ENCODE measurements at places on chromosomes 5 and 9.

DNA sequence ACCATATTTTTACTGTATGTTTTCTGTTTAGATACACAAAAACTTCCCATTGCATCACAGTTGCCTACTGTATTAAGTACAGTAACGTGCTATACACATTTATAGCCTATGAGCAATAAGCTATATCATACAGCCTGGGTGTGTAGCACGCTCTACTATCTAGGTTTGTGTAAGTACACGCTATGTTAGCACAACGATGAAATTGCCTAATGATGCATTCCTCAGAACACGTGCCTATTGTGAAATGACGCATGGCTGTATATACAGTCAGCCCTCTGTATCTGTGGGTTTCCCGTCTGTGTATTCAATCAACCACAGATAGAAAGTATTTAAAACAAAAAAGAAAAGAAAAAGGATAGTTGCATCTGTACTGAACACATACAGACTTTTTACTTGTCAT lies 64.2 kb downstream of the SGCD start:
- H3K4me3 ChIP-seq, result no peak overlapping the region
- H3K4me1 ChIP-seq, result peaks cover 6% of the 10 kb centered on the region
- H3K27me3 ChIP-seq, result no peaks in the 10 kb centered on the region
- H3K27ac ChIP-seq, result no peak overlapping the region
- DNase-seq, result no peak

DNA sequence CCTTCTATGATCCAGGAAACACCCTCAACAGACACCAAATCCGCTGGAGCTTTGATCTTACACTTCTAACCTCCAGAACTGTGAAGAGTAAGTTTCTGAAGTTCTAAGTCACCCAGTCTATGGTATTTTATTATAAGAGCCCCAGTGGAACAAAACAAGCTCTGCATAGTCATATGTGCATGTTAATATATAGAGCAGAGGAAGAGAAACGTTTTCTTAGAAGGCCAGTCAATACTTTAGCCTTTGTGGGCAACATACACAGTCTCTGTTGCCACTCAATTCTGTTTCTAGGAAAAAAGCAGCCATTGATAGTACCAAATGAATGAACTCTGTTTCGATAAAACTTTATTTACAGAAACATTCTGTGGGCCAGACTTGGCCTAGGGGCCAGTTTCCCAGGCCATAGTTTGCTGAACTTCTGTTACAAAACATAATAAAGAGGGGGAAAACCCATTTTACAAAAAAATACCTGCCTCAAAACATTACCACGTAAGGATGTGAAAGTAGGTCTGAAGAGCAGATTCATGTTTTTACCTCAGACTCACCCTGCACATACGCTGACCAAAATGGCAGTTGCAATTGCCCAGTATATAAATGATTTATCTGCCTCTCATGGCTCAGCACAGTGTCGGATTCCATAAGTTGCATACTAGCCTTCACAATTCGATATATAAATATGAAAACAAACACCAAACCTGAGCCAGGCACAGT lies 350.5 kb downstream of the SLIT3 start:
- no peaks in the 10 kb centered on the region for H3K36me3 ChIP-seq
- no peak overlapping the region for H3K27ac ChIP-seq
- no peak for DNase-seq
- no peaks in the 10 kb centered on the region for H3K27me3 ChIP-seq

- no peak overlapping the region for H3K4me3 ChIP-seq
- H3K27ac ChIP-seq, result no peak overlapping the region
- DNase-seq, result no peak
- H3K36me3 ChIP-seq, result no peaks in the 10 kb centered on the region
- no peaks in the 10 kb centered on the region for H3K4me1 ChIP-seq
- no peaks in the 10 kb centered on the region for H3K27me3 ChIP-seq
Measured at GRCh38 chr9:12494411-12494810, 198.8 kb upstream of the TYRP1 start.

DNA sequence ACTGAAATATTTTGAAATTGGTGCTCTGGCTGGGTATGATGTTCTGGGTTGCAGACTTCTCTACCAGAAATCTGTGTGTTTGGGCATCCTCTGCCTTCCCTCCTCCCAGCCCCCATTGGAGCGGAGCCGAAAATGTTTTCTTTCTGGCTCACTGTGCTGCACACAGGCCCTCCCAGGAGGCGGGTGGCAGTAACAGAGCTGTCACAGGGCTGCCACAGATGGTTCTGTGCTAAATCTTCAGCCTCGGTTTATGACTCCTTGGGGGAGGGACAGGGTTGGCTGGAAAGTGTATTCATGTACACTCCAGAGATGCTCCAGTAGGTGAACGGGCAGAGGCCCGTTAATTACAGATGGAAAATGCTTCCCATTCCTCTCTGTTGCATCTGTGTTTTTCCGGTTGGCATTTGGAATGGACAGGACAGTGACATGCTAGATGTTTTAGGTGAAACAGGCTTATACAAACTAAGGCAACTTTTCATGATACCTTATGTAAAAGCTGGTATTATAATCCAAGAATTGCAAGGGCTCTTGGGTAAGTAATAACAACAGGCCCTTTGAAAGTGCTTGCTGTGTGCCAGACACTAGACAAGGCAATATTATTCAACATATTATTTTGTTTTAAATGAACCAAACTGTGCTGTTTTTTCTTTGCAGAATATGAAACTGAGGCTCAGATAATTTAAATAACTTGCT lies 180.2 kb downstream of the ADCY2 start:
- no peaks in the 10 kb centered on the region for H3K27me3 ChIP-seq
- H3K4me1 ChIP-seq, result no peaks in the 10 kb centered on the region
- no peak overlapping the region for H3K27ac ChIP-seq
- DNase-seq, result no peak

- H3K27me3 ChIP-seq, result peaks cover 8% of the 10 kb centered on the region
- H3K4me3 ChIP-seq, result no peak overlapping the region
Measured at GRCh38 chr5:148820461-148821395, 5.7 kb upstream of the ADRB2 start.

DNA sequence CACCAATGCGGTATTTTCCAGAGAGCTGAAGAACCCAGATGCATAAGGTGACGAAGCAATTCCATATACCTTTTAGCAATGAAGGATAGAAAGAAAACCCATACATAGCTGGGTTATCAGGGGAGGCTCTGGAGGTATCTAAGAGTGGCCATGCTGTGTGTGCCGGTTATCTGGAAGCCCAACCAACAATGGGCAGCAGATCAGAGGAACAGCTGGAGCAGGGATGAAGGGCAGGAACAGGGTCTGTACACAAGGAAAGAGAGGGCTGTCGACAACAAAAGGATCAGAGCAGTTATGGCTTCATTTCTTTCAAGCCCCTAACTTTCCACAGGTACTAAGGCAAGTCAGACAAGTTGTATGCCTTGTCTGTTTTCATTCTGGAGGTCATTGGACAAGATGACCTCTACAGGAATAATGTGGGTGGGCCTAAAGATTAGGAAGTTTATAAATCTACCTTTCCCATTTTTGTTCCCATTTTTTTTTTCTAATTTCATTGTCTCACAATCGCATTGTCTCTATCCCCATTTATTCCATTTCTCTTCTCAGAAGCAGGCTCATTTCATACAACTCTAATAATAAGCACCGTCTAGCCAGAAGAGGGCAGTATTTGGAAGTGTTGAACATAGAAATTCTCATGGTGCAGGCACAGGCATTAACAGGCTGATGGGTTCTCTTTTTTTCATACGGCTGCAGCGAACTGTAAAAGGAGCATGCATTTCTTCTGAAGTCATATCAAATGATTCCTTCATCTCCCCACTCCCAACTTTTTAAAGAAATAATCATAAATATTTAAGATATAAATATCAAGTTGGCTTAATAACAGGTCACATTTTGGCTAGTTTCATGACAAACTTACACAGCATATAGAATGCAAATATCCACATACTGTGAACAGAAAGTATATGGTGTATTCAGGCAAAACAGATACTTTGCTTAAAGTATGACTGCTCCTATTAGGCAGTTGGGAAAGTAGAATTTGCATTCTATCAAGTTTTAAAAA lies 63.5 kb downstream of the ZNF474 start:
- DNase-seq, result peak; percentile 48
- no peak overlapping the region for H3K27ac ChIP-seq
- H3K36me3 ChIP-seq, result no peaks in the 10 kb centered on the region
- no peaks in the 10 kb centered on the region for H3K27me3 ChIP-seq
- no peak overlapping the region for H3K4me3 ChIP-seq
- H3K4me1 ChIP-seq, result no peaks in the 10 kb centered on the region

- no peak overlapping the region for H3K4me3 ChIP-seq
- no peak for DNase-seq
- H3K36me3 ChIP-seq, result no peaks in the 10 kb centered on the region
- H3K27me3 ChIP-seq, result no peaks in the 10 kb centered on the region
- no peak overlapping the region for H3K27ac ChIP-seq
Measured at GRCh38 chr9:2116073-2116472, 100.9 kb downstream of the SMARCA2 start.

- no peak overlapping the region for H3K4me3 ChIP-seq
- H3K27ac ChIP-seq, result no peak overlapping the region
- H3K36me3 ChIP-seq, result no peaks in the 10 kb centered on the region
- no peak for DNase-seq
- no peaks in the 10 kb centered on the region for H3K4me1 ChIP-seq
- H3K27me3 ChIP-seq, result no peaks in the 10 kb centered on the region
Measured at GRCh38 chr9:12785260-12785770, 10.5 kb downstream of the LURAP1L start.

- H3K4me3 ChIP-seq, result no peak overlapping the region
- H3K36me3 ChIP-seq, result no peaks in the 10 kb centered on the region
Measured at GRCh38 chr5:60521376-60522291, 178.3 kb downstream of the DEPDC1B start.

GRCh38 chr5:157648275-157648990 lies 3.8 kb downstream of the SOX30 start:
- no peaks in the 10 kb centered on the region for H3K36me3 ChIP-seq
- H3K4me1 ChIP-seq, result no peaks in the 10 kb centered on the region
- no peak overlapping the region for H3K27ac ChIP-seq
- H3K27me3 ChIP-seq, result no peaks in the 10 kb centered on the region
- no peak for DNase-seq

DNA sequence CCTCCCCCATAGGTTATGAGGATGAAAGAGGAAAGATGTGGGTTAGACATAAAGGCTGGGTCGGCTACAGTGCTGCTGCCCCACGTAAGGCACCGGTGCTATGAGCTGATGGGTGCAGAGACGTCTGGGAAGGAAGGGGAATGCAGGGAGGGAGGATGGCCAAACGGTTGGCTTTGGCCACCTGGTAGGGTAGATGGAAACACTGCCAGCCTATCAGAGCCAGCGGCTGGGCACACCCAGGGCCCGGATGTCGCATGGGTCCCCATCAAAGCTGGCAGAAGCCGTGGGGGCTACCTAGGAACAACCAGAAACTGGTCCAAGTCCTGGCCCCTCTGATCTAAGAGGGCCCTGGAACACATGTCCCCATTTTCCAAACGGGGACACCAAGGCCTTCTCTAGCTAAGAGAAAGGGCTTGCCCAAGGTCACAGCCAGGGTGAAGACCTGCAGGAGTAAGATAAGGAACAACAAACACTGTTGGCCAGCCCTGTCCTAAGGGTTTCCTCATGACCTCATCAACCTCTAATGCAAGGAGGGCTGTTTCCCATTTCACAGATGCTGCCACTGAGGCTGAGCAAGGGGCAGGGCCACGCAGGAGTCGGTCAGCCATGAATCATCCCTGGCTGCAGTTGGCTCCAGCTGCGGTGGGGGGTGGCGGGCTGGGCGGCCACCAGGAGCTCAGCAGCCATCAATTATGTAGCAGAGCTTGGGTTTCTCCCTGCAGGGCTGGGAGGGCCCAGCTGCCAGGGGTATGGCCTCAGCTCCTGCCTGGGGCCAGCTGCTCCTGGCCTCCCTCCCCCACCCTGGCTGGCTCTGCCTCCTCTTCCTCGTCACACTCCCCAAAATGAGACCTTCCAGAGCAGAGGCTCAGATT lies 4.9 kb downstream of the SH3GLB2 start:
- H3K4me3 ChIP-seq, result no peak overlapping the region
- H3K4me1 ChIP-seq, result peaks cover 19% of the 10 kb centered on the region
- H3K36me3 ChIP-seq, result no peaks in the 10 kb centered on the region
- H3K27ac ChIP-seq, result no peak overlapping the region
- H3K27me3 ChIP-seq, result no peaks in the 10 kb centered on the region
